ENCODE measurements at places on chromosomes 1 and 21.

GRCh38 chr1:24393892-24394291, 19.7 kb downstream of the STPG1 start:
- DNase-seq: no peak

GRCh38 chr1:41051022-41051421, 29.5 kb upstream of the SLFNL1 start:
- no peak for DNase-seq

GRCh38 chr21:38787461-38788274, 18.1 kb upstream of the ETS2 start:
- DNase-seq: peak; percentile 67

DNA sequence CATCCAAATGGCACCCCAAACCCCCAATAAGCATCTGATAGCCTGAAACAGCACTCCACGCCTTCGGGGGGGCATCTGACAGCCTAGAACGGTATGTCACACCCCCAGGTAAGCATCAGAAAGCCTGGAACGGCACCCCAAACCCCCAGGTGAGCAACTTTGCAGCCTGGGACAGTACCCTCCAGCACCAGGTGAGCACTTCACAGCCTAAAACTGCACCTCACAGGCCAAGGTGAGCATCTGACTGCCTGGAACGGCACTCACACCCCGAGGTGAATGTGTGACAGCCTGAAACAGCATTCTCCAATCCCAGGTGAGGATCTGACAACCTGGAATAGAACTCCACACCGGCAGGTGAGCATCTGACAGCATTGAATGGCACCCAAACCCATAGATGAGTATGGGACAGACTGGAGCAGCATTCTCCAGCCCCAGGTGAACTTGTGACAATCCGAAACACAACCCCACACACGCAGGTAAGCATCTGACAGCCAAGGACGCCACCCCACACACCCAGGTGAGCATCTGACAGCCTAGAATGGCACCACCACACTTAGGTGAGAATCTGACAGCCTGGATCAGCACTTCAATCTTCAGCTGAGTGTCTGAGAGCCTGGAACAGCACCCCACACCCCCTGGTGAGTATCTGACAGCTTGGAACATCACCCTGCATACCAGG, 18.3 kb upstream of the MMEL1 start:
- DNase-seq: no peak

- no peak for DNase-seq
These were observed 191.2 kb downstream of the GREM2 start for GRCh38 chr1:240420766-240421165.

GRCh38 chr1:209427277-209427676, 156.2 kb upstream of the CAMK1G start:
- DNase-seq: no peak

DNA sequence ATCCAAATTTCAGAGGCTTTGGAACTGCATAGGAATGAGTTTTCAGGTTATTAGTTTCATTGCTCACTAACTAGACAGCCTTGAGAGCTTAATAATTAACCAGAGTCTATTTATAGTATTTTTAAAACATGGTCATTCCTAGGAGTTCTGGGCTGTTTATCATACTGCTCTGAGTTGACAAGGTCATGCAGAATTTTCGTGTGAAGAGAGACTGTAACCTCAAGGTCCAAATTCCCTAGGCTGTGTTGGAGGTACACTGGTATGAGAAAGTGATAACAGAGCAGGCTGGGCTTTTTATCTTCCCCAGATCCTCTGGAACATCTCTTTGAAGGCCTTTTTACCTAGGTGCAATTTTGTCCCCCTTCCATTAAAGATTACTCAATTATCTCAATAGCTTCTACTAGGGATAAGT, 736.3 kb downstream of the LTN1 start:
- DNase-seq: no peak

DNA sequence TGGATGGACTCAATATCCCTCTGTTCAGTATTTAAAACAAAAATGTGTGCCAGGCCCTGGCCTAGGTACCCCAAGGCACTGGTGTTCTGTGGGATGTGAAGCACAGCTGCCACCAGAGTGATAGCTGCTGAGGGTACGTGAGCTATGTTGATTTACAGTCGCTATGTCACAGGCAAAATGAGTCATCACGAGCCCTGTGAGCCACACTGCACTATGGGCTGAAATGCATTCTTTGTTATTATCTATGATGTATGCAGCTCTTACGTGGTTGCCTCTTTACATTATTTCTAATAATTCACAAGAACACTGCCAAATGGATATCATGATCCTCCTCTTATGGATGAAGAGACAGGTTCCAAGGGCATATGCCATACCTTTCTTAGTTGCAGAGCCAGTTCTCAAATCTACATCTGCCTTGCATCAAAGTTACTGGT, 2.1 kb downstream of the TEX38 start:
- no peak for DNase-seq

GRCh38 chr1:1021920-1022259, 2.0 kb downstream of the AGRN start:
- no peak for DNase-seq

- DNase-seq: no peak
These were observed 6.4 kb downstream of the GSTM5 start for GRCh38 chr1:109718495-109718894.

DNA sequence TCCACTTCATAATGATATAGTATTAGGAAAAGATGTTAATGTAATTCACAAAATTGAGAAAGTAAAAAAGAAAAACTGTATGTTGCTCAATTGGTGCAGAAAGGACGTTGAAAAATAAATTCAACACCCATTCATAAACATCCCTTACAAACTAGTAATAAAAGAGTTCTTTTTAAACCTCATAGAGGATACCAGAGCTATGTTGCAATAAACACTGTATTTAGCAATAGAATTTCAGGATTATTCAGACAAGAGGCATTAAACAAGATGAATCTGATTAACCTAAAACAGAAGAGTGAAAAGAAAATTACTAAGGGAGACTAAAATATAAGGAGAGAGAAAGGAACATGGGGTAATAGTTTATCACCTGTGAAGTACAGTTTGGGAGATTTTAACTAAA, 154.8 kb downstream of the NTPCR start:
- DNase-seq: no peak

DNA sequence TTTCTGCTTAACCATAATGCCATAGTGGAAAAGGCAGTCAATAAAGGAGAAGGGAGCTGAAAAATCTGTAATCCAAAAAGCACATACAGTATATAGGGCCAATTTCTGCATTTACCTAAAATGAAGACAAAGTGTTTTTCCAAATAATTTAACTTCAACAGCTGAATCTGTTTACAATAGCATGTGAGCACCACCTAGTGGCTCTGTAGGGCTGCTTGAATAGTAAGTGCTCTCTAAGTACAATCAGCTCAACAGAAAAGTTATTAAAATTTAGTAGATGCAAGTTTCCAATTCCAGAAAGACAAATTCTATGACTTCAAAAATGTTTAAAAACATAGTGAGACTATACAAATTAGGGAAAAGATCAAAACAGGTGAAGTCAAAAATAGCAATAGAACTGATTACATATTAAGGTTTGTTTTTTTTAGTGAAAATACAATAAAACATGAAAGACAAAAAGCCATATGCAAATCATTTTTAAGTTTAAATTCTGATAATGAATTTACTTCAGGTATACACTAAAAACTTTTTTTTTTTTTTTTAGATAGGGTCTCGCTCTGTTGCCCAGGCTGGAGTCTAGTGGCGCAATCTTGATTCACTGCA, 220.0 kb downstream of the SETD4 start:
- peak; percentile 60 for DNase-seq

- DNase-seq: no peak
These were observed 750 bp downstream of the SYNJ1 start for GRCh38 chr21:32726839-32727686.

DNA sequence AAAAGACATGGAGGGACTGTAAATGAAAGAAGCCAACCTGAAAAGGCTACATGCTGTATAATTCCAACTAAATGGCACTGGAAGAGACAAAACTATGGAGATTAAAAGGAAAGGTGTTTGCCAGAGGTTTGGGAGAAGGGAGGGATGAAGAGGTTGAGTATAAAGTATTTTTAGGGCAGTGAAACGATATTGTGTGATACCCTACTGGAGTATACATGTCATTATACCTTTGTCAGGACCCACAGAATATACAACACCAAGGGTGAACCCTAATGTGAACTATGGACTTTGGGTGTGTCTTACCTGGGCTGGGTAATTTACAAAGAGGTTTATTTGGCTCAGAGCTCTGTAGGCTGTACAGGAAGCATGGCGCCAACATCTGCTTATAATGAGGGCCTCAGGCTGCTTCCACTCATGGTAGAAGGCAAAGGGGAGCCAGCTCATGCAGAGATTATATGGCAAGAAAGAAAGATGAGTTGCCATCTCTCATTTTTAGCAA, 73.4 kb downstream of the CD2 start:
- no peak for DNase-seq

DNA sequence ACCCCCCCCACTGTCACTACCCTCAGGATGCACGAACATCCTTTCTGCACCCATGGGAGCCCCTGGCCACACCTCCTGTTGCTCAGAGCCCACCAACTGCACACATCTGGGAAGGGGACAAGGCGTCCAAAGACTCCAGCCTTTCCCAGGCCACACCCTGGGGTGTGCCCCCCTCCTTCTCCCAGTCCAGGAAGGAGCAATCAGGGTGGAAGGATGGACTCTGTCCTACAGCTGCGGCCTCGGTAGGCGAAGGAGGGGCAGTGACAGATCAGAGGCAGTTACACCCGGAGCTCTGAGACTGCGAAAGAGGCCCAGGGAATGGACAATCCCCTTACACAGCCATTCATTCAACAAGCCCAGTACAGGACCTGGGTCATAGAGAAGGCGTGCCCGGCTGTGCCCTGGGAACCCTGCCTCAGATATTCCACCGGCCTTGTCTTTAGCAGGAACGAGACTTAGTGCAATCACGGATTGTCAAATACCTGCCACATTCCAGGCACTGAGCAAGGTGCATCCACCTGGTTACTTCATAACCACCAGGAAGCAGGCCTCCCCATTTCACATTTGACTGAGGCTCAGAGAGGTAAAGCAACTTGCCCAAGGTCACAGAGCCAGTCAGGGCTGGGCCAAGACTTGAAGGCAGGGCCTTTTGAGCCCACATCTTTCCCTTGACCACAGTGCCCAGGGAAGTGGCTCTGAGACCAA, 9.4 kb downstream of the HSPG2 start:
- no peak for DNase-seq

DNA sequence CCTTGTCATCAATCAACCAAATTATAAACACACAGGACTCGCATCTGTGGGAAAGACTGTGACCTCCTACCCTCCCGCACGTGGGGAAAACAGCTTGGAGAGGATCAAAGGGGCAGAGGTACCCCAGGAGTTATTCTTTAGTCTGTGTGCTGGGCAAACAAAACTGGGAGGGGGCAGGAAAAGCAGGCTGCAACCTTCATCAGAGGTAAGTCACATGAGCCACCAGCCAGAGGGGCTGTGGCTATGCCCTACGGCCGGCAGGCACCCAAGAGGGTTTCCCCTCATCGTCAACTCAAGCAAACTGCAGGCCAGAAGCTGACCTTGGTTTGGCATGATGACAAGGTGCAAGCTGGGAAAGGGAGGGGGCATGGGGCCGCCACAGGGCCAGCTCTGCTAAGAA, 12.5 kb downstream of the SMIM12 start:
- DNase-seq: no peak

- DNase-seq: no peak
These were observed 35.0 kb upstream of the ATP5PO start for GRCh38 chr21:33950431-33951079.

GRCh38 chr1:118122234-118123004, 62.6 kb downstream of the SPAG17 start:
- DNase-seq: no peak

DNA sequence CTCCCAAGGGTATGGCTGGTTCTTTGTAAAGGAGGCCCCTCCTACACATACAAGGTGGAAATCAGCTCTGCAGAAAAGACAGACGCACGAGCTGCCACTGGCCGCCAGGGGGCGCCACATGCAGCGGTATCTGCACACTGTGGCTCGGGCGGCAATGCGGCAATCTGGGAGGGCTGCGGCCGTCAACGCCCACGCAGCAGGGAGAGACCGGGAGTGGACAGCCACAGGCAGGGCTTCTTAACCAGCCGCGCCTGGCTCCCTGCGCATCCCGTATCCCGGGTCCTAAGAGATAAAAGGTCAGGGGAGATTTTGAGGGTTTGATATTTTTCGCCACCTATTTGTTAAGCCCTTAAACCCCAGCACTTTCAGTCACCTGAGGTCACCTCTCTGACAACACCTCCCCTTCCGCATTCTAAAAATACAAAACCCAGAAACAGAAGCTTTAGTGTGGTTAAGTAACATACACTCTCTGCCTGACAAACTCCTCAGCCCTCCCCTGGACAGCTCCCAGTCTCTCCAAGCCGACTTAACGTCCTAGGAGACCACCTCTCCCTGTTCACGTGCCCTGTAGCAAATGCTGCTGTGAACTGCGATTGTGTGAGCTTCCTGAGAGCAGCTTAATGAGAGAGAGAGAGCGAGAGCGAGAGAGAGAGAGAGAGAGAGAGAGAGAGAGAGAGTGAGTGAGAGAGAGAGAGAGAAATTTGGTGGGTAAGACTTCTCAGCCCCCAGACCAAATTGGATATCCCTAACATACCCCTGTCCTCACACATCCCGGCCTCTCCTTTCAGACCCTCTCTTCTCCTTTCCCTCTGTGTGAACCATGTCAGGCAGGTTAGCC, 13.5 kb upstream of the KCNA2 start:
- DNase-seq: no peak

DNA sequence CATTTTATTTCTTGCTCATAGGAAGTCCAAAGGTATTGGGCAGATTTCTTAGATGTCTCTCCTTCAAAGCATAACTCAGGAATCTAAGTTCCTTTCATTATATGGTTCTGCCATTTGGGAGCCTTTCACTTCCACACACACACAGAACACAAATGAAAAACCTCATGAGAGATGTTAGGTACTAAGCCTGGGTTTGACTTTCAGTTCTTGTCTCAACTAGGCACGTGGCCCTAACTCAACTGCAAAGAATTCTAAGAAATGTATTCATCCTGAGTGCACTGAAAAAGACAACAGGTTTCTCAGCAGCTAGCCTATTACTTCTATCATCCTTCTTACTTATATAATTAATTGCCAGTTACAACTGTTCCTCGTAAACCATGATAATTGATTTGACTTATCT, 190.0 kb upstream of the SAMSN1 start:
- DNase-seq: no peak

DNA sequence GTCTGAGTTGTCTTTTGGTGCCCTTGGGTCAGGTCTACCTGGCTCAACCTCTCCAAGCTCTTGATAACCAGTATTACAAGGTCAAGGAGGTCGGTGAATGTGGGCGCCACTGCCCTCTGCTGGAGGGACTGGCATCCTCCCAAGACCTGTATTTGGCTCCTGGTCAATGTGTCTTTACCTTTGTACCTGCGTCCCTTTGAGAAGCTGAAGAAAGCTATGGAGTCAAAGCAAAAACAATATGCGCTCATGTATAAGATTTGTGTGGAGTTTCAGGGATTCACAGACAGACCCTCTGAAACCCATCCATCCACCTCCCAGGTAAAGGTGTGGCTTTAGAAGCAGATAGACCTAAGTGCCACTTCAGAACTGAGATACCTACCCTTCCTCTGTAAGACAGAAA, 61.8 kb upstream of the NBL1 start:
- DNase-seq: no peak

- DNase-seq: no peak
These were observed 101.3 kb downstream of the PRRX1 start for GRCh38 chr1:170765279-170765678.
